ENCODE measurements at places on chromosomes 4 and X.
A peak's percentile ranks its signal among the peaks of the same experiment; 100 is the strongest.

DNA sequence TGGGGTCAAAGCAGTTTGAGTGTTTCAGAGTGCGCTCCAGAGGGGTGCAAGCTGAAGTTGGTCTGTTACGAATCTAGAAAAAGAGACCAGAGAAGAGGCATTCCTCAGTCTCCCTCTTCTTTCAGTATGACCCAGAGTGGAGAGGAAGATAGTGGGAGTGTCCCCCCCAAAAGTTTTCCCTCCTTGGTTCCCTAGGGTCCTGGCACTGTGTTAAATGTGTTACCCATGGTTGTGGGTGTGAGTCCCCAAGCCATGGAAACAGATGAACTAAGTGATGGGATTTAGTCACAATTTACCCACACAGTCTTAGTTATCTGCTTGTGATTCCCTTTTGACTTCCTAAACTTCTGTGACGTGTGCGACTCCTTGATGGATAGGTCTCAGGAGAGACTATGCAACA, 27.0 kb upstream of the NAF1 start:
- no peak for DNase-seq

DNA sequence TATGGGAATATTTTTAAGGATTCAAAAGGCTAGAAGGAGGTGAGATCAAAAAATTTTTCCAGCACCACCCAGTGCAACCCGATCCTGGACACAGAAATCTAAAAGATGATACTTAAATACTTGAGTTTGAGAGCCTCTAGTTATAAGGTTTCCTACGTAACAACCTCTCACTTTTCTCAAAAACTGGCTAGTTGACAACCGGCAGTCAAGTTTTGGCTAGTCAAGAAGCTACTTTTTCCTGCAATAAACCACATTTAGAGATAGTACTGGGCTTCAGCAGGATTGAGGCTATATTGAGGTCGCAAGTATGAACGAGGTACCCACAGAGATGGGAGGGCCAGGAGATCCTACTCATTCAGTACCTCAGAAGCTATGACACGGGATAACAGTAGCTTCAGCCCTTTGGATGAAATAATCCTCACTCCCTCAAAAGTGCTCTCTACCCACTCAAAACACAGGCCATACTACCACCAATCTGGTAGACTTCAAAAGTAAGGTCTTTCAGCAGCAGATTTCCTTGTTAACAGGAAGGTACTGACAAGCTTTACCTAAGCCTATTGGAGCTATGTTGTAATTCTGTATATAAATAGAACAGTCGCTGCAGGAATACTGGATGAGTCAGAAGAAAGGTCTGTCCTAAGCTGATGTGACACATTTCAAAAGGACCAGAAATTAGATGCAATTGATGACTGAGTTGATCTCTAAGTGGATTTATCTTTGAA, 1.5 kb upstream of the TSPAN5 start:
- DNase-seq: no peak

- no peak for DNase-seq
These were observed 86.0 kb upstream of the TET2 start for GRCh38 chr4:105060628-105061027.

DNA sequence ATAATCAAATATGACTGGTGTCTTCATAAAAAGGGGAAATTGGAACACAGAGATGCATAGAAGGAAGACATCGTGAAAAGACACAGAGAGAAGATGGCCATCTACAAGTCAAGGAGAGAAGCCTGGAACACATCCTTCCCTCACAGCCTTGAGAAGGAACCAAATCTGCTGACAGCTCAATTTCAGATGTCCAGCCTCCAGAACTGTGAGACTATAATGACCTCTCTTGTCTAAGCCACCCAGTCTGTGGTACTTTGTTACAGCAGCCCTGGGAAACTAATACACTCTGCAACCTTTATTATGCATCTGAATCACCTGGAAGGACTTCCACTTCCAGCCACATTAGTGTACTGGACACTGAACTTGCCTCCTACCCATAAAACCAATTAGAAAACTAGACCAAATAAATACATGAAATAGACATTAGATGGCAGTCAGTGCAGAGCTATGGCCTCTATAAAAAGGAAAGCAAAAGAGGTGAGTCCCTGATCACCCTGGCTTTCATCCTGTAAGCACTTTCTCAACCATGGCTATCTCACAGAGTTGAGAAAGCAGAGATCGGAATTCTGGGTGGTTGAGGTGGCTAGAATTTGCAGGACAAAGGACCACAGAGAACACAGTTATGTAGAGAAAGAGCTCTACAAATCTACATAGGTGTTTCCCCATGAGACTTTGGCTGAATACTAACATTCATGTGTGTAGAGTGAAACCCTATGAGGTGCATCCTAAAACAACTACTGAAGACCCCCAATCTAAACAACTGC, 25.7 kb downstream of the GAB3 start:
- DNase-seq: no peak

DNA sequence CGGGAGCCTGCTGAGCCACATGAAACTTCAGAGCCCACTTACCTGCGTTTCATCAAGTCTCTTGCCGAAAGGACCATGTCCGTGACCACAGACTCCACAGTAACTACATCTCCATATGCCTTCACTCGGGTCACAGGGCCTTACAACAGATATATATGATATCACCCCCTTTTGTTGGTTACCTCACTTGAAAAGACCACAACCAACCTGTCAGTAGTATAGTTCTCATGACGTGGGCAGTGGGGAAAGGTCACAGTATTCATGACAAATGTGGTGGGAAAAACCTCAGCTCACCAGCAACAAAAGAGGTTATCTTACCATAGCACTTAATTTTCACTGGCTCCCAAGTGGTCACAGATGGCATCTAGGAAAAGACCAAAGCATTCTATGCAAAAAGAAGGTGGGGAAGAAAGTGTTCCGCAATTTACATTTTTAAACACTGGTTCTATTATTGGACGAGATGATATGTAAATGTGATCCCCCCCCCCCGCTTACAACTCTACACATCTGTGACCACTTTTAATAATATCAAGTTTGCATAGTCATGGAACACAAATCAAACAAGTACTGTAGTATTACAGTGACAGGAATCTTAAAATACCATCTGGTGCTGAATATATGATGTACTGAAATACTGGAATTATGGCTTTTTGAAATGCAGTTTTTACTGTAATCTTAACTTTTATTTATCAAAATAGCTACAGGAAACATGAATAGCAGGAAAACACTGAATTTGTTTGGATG, 129.9 kb downstream of the TET2 start:
- no peak for DNase-seq

- DNase-seq: no peak
These were observed 41.0 kb upstream of the CPEB2 start for GRCh38 chr4:14961292-14961691.

GRCh38 chrX:65706041-65706828, 38.8 kb downstream of the MSN start:
- peak; percentile 32 for DNase-seq

DNA sequence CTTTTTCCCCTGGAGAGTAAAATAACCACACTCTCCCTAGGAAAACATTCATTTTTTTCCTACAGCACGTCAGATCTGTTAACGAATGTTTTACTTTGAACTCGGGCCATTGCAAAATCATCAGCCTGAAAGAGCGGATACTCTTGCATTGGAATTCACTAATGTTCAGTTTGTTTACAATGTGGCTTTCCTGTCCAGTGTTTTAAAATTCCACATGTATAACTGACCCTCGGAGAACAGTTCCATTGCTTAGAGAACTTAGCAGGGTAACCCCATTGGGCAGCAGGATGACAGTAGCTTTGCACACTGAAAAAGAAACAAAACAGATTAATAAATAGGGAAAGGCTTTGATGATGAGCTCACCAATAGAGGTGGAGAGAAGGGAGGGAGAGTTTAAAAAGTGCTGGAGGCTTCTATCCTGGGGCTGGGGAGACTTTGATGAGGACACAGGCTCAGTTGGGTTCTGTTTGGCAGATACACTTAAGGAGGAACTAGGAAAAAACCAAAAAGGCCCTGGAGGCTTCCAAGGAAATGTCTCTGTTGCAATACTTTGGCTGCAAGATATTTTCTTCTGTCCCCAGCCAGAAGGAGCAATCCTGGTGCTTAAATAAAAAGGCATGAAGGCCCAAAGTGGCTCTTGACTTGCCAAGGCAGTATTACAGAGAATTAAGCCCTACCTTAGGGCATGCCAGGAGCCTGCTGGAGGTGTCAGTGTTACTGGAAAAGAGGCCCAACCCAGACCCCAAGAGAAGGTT, 143.1 kb downstream of the ARSF start:
- no peak for DNase-seq

DNA sequence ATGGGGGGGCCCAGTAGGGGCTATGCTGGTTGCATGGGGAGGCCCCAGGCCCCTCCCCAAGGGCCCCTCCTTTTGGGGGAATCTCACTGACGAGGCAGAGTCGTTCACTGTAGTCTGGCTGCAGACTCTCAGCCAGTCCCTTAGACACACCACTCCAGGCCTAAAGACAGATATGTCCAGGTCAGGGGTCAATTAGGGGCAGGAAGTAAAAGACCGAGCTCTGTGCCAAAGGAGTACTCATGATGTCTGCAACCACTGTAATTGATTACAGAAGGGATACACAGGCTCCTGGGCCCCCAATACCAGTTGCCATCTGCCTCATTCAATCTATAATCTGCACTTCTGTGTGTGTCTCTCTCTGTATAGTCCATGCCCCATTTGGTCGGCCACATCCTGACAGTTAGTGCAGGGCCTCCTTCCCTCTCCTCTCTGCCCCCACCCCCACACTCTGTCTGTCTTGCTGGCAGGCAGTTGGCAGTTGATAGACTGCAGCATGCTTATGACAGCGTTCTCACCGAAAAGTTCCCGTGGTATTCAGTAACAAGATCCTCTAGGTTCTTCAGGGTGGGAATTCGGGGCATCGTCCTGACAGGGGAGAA, 1.3 kb upstream of the CXorf65 start:
- no peak for DNase-seq

GRCh38 chr4:73705056-73705432, 35.3 kb upstream of the CXCL8 start:
- no peak for DNase-seq

DNA sequence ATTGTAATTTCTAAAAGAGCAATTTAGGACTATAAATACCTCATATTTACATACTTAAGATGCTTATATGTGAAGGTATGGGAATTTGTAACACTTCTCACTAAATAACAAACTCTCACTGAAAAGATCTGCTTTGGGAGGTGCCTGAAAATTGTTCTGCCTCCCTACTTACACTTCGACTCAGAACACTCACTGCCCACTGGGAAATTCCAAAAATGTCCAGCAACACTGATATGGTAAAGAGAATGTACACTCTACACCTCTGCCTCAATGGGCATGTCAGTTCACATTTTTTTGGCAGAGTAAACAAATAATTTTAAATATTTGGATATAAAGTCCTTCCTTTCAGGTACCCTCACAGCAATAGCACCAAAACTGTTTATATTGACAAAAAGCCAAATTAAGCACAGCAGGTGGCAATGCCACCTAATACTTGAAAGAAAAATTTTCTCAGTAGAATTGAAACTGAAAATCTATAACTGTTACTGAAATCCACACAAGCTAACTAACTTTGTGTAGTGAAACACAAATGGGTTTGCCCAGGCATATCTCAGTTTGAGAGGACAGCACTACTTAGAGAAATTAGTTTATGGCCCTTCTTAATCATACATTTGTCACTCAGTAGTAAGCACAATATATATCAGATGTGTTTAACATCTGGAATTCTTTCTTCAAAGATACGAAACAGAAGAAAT, 67.1 kb downstream of the PRDM5 start:
- DNase-seq: no peak

DNA sequence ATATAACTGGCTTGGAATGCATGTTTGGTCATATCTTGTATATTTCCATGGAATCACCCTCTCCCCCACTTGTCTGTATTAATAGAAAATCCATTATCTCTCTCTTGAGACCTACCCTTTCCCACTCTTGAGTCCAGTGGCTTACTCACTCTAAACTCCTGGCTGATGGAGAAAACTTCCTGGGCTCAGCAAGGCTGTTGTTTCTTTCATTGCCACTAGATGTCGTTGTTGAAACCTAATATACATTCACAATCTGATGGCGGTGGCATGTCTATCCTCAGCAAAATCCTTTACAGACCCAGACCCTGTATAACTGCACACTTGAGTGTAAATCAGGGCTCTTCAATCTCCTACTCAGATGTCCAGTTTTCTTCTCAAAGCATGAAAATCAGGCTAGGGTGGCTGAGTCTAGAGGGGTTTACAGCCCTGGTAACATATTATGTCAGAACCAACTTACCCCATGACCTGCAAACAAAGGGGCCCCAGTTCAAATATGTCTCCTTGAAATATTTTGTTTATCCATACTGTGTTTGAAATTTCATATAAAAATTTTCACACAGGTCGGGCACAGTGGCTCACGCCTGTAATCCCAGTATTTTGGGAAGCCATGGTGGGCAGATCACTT, 70.0 kb upstream of the FAM241A start:
- no peak for DNase-seq

GRCh38 chrX:111013778-111014455, 82.1 kb upstream of the PAK3 start:
- DNase-seq: no peak

DNA sequence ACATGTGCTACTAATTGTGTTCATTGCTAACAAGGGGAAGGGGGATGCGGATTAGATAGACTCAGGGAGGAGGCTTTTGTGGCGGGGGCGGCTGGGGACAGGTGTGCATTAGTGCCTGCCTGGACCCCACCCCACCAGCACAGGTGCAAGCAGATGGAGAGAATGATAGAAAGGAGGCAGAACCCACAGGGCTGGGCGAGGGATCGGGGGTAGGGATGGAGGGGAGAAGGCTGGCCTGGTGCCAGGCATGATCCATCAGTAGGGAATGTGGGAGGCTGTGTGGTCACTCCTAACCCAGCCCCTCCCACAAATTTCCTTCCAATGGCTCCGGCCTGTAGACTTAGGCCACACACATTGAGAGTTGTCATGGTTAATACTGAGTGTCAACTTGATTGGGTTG, 30.5 kb upstream of the CRMP1 start:
- no peak for DNase-seq

- no peak for DNase-seq
These were observed 127.9 kb downstream of the ZNF330 start for GRCh38 chr4:141348573-141348972.

GRCh38 chrX:50072110-50072509, 128.7 kb downstream of the AKAP4 start:
- DNase-seq: no peak

- no peak for DNase-seq
These were observed 22.7 kb downstream of the KLF3 start for GRCh38 chr4:38686682-38687081.

- no peak for DNase-seq
These were observed 49.2 kb downstream of the MFAP3L start for GRCh38 chr4:169976951-169977350.

DNA sequence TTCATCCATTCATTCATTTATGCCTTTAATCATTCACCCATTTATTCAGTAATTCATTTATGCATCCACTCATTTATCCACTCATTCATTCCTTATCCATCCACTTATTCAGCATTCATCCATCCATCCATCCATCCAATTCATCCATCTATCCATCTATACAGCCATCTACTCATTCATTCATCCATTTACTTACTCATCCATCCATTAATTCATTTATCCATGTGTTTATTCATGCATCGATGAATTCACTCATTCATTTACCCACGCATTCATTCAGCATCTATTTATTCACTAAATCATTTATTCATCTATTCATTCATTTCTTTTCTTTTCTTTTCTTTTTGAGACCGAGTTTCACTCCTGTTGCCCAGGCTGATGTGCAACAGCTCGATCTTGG, 10.4 kb downstream of the P2RY8 start:
- DNase-seq: no peak

- DNase-seq: no peak
These were observed 325.4 kb upstream of the GALNT7 start for GRCh38 chr4:172843192-172843591.

GRCh38 chr4:14841801-14842768, 160.2 kb upstream of the CPEB2 start:
- no peak for DNase-seq

GRCh38 chr4:4755306-4755705, 104.2 kb upstream of the MSX1 start:
- no peak for DNase-seq

Data from stimulated activated CD4-positive, alpha-beta T cell treated with anti-CD3 and anti-CD28 coated beads, Interleukin-1b, Interleukin-23, amount 100 ng/mL, for 24 hours (primary cell).